ENCODE measurements at places on chromosomes 16 and 17. TPM values are rescaled to one million over a fixed set of nuclear protein-coding genes. Genes with fewer than 3 reads are reported as not detected.

- peaks cover 53% of the 10 kb centered on the region for H3K27me3 ChIP-seq
- no peak overlapping the region for H3K4me3 ChIP-seq
- H3K27ac ChIP-seq = no peak overlapping the region
- peaks cover 10% of the 10 kb centered on the region for H3K4me1 ChIP-seq
- H3K36me3 ChIP-seq = no peaks in the 10 kb centered on the region
These were observed 97.4 kb upstream of the ZFHX3 start for GRCh38 chr16:73145166-73145880.

- H3K36me3 ChIP-seq = peaks cover 6% of the 10 kb centered on the region
- DNase-seq = peak; percentile 69
- no peak overlapping the region for H3K4me3 ChIP-seq
- no peaks in the 10 kb centered on the region for H3K27me3 ChIP-seq
- H3K4me1 ChIP-seq = no peaks in the 10 kb centered on the region
These were observed 18.8 kb downstream of the NCBP3 start for GRCh38 chr17:3827124-3827773.

DNA sequence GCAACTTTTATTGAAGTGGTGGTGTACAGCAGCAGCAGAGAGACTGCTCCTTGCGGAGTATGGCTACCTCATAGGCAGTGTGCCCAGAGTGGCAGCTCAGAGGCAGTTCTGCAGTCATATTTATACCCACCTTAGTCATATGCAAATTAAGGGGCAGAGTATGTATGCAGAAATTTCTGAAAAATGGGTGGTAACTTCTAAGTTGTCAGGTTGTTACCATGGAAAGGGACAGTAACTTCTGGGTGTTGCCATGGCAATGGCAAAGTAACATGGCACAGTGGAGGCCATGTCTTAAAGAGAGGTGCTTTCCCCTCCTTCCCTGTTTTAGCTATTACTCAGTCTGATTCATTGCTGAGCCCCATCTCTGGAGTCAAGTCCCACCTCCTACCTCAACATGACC, 53.4 kb downstream of the MEOX1 start:
- H3K36me3 ChIP-seq = no peaks in the 10 kb centered on the region
- no peak for DNase-seq
- H3K4me3 ChIP-seq = no peak overlapping the region
- H3K4me1 ChIP-seq = no peaks in the 10 kb centered on the region
- H3K27me3 ChIP-seq = peaks cover 50% of the 10 kb centered on the region

- H3K4me3 ChIP-seq = no peak overlapping the region
- H3K4me1 ChIP-seq = no peaks in the 10 kb centered on the region
- no peak overlapping the region for H3K27ac ChIP-seq
- no peak for DNase-seq
- H3K27me3 ChIP-seq = peaks cover 35% of the 10 kb centered on the region
These were observed 24.4 kb downstream of the TBX4 start for GRCh38 chr17:61476476-61477203.

The MRTFB gene
- 69.5 TPM for total RNA-seq

The GP1BA gene
- not detected for total RNA-seq

DNA sequence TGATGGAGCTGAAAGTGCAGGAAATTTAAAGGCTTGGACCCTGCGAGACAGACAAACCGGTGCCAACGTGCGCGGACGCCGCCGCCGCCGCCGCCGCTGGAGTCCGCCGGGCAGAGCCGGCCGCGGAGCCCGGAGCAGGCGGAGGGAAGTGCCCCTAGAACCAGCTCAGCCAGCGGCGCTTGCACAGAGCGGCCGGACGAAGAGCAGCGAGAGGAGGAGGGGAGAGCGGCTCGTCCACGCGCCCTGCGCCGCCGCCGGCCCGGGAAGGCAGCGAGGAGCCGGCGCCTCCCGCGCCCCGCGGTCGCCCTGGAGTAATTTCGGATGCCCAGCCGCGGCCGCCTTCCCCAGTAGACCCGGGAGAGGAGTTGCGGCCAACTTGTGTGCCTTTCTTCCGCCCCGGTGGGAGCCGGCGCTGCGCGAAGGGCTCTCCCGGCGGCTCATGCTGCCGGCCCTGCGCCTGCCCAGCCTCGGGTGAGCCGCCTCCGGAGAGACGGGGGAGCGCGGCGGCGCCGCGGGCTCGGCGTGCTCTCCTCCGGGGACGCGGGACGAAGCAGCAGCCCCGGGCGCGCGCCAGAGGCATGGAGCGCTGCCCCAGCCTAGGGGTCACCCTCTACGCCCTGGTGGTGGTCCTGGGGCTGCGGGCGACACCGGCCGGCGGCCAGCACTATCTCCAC, at the start of gene NOG:
Gene NOG, plus strand, starts transcription at position 54 of the 674 bp plus-strand sequence. Its CDS starts 525 bp downstream, at position 579.
- peaks cover 7% of the 10 kb centered on the region for H3K4me1 ChIP-seq
- DNase-seq = peak; percentile 55
- peak within 1 kb of the TSS; percentile 74 for H3K4me3 ChIP-seq
- H3K27me3 ChIP-seq = peaks cover 61% of the 10 kb centered on the region

The MYH2 gene
- not detected for total RNA-seq

- no peaks in the 10 kb centered on the region for H3K4me1 ChIP-seq
- peaks cover 92% of the 10 kb centered on the region for H3K27me3 ChIP-seq
- no peaks in the 10 kb centered on the region for H3K36me3 ChIP-seq
- H3K4me3 ChIP-seq = no peak overlapping the region
These were observed 30.7 kb upstream of the GSE1 start for GRCh38 chr16:85582229-85582991.

GRCh38 chr17:28506763-28507487, 777 bp downstream of the FOXN1 start:
- H3K4me3 ChIP-seq = no peak overlapping the region
- DNase-seq = no peak
- no peak overlapping the region for H3K27ac ChIP-seq
- peaks cover 6% of the 10 kb centered on the region for H3K4me1 ChIP-seq
- H3K27me3 ChIP-seq = peaks cover 85% of the 10 kb centered on the region
- no peaks in the 10 kb centered on the region for H3K36me3 ChIP-seq

GRCh38 chr17:56514264-56514663, 79.2 kb upstream of the NOG start:
- DNase-seq = no peak
- no peaks in the 10 kb centered on the region for H3K36me3 ChIP-seq

GRCh38 chr16:83513008-83513755, 294.6 kb upstream of the HSBP1 start:
- no peaks in the 10 kb centered on the region for H3K27me3 ChIP-seq
- no peak for DNase-seq
- H3K27ac ChIP-seq = no peak overlapping the region
- H3K4me3 ChIP-seq = no peak overlapping the region

DNA sequence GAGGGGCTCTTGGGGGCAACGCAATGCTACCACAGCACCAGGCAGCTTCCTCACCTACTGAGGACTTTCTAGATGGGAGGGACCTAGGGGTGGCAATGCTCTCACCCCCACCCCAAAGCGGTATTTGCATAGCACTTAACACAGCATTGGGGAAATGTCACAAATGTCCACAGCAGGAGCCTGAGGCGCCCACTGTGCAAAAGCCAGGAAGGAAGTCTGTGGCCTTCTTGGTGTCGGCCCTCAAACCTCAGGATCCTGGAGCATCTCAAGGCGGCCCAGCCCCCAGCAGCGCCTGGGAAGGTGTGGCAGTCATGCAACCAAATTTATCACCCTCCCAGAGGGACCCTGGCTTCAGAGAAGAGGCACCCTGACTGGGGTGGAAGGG, 45.3 kb downstream of the WNT3 start:
- no peak for DNase-seq
- peaks cover 28% of the 10 kb centered on the region for H3K36me3 ChIP-seq
- H3K27ac ChIP-seq = peak overlapping the region; percentile 5
- peaks cover 21% of the 10 kb centered on the region for H3K27me3 ChIP-seq

DNA sequence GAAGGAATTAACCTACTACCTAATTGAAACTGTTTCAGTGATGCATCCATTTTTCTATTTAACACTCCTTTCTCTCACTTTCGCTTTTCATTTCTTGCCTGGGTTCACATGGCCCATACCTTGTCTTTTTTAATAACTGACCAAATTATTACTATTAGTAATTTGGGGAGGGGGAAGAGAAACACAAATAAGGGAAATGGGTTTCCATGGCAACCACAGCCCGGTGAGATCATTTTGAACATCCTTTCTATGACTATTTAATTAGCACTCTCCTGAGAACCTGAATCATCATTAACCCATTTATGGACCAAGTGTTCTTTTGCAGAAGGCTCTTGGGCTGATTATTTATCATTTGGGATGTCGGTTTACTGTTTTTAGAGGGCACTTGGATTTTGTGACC, 628.2 kb upstream of the SALL1 start:
- H3K4me1 ChIP-seq = no peaks in the 10 kb centered on the region
- no peak overlapping the region for H3K27ac ChIP-seq
- peaks cover 67% of the 10 kb centered on the region for H3K27me3 ChIP-seq

- H3K36me3 ChIP-seq = no peaks in the 10 kb centered on the region
- no peak for DNase-seq
- H3K27ac ChIP-seq = no peak overlapping the region
- H3K4me3 ChIP-seq = no peak overlapping the region
These were observed 396.2 kb upstream of the XYLT1 start for GRCh38 chr16:17866996-17867395.

The C16orf89 gene
- not detected for total RNA-seq

DNA sequence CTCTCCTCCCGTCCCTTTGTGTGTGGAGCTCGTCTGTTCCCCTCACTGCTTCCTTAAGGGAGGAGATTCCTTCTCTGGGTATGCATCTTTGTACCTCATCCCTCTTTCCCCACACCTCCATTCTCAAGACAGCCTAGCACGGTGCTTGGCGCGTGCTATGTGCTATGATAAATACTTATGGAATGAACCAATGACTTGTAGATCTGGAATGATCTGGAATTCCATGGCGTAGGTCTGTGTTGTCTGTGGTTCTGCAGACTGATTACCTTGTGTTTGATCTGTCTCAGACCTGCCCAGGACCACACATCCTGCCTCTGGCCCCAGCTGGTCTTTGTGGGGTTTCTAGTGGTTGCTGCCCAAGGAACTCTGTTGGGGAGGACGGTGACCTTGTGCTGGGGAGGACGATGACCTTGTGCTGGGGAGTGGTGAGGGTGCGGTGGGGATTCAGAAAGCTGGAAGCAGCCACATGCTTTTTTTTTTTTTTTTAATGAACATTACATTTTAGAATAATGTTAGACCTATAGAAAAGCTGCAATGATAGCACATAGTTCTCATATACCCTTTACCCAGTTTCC, 33.5 kb upstream of the ETV4 start:
- no peaks in the 10 kb centered on the region for H3K36me3 ChIP-seq
- H3K27me3 ChIP-seq = peaks cover 28% of the 10 kb centered on the region
- H3K4me3 ChIP-seq = no peak overlapping the region
- DNase-seq = no peak

DNA sequence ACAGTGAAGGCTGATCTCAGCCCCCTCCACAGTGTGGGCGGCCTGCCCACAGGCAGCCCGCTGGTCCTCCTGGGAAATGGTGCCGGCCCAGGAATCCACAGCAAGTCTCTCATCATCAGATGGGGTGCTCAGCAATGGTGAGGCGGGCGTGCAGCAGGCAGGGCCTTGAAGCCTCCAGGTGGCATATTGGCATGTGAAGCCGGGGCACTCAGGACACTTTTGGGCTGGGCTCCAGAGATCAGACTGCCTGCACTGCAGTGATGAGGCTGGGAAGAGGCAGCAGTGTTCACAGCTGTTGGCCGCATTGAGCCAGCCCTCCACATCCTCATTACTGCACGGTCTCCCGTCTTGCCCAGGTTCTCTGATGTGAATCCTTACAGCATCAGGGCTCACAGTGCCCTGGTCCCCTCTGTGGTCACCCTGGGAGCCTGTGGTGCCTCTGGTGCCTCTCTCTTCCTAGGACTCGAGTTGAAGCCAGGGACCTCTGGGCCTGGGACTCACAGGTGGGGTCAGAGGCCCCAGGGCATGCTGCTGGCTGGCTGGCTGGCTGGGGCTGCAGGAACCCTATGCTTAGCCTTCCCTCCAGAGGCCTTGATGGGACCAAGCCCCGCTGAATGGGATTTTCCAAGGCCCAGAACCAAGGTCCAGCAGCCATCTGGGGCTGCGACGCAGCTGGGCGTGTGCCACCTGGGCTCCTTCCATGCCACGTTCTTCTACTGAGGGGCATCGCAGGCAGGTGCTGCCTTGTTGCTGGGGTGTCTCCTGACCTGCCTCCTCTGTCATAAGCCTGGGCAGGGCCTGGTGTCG, 48.6 kb downstream of the TNFRSF13B start:
- H3K4me3 ChIP-seq = no peak overlapping the region
- no peak for DNase-seq
- no peak overlapping the region for H3K27ac ChIP-seq
- H3K36me3 ChIP-seq = no peaks in the 10 kb centered on the region

GRCh38 chr17:13631529-13631928, 29.8 kb upstream of the HS3ST3A1 start:
- no peaks in the 10 kb centered on the region for H3K36me3 ChIP-seq
- no peaks in the 10 kb centered on the region for H3K4me1 ChIP-seq
- no peak overlapping the region for H3K4me3 ChIP-seq
- H3K27me3 ChIP-seq = no peaks in the 10 kb centered on the region
- no peak for DNase-seq

- H3K36me3 ChIP-seq = no peaks in the 10 kb centered on the region
- no peak overlapping the region for H3K27ac ChIP-seq
- no peak overlapping the region for H3K4me3 ChIP-seq
- DNase-seq = peak; percentile 39
These were observed 24.0 kb upstream of the GRIN2A start for GRCh38 chr16:10206215-10206614.

- peaks cover 73% of the 10 kb centered on the region for H3K4me1 ChIP-seq
- no peaks in the 10 kb centered on the region for H3K27me3 ChIP-seq
- peak; percentile 91 for DNase-seq
These were observed 14.4 kb downstream of the FA2H start for GRCh38 chr16:74760007-74760767.

DNA sequence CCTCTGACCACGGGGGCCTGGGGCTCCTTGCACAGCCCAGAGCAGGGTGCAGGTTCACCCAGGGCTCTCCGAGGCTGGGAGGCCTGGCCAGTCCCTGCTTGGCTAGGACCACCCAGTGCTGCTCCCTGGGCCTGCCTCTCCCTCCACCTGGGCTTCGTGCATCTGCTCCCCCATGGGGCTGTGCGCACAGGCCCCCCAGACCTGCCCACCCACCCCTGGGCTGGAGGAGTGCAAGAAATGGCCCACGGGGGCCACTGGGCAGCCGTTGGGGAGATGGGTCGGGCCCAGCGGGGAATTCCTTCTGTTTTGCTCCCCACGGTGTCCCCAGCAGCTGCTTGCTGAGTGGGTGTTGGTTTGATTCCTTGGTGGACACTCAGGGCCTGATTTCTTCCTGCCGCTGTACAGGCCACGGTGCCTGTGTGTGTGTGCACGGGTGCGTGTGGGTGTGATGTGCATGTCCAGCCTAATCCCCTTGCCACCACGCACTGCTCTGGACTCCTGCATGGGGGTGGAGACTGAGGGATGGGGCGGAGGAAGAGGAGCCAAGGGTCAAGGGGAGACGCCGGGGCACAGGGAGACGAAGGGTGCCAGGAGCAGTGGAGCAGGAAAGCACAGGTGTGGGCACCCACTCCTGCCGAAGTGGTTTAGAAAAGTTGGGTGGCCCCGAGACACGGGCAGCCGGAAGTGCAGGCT, 8.5 kb downstream of the PRSS27 start:
- no peak for DNase-seq
- peaks cover 50% of the 10 kb centered on the region for H3K27me3 ChIP-seq
- H3K27ac ChIP-seq = no peak overlapping the region
- H3K4me1 ChIP-seq = peaks cover 14% of the 10 kb centered on the region

The TBX21 gene
- total RNA-seq = not detected

GRCh38 chr16:79265196-79265595, 335.3 kb downstream of the MAF start:
- no peaks in the 10 kb centered on the region for H3K36me3 ChIP-seq
- H3K4me3 ChIP-seq = no peak overlapping the region
- DNase-seq = no peak
- H3K27me3 ChIP-seq = peaks cover 32% of the 10 kb centered on the region
- H3K27ac ChIP-seq = no peak overlapping the region
- no peaks in the 10 kb centered on the region for H3K4me1 ChIP-seq

- peaks cover 22% of the 10 kb centered on the region for H3K4me1 ChIP-seq
- H3K4me3 ChIP-seq = no peak overlapping the region
- no peak for DNase-seq
- H3K27ac ChIP-seq = no peak overlapping the region
- H3K36me3 ChIP-seq = peaks cover 5% of the 10 kb centered on the region
- H3K27me3 ChIP-seq = peaks cover 70% of the 10 kb centered on the region
These were observed 10.9 kb downstream of the HS3ST6 start for GRCh38 chr16:1907226-1907860.
